GM12865 (cell line): ENCODE measurements at places on chromosomes 6 and 20.

- peak; percentile 32 for DNase-seq
Measured at GRCh38 chr6:137657351-137657911, 163.2 kb upstream of the OLIG3 start.

DNA sequence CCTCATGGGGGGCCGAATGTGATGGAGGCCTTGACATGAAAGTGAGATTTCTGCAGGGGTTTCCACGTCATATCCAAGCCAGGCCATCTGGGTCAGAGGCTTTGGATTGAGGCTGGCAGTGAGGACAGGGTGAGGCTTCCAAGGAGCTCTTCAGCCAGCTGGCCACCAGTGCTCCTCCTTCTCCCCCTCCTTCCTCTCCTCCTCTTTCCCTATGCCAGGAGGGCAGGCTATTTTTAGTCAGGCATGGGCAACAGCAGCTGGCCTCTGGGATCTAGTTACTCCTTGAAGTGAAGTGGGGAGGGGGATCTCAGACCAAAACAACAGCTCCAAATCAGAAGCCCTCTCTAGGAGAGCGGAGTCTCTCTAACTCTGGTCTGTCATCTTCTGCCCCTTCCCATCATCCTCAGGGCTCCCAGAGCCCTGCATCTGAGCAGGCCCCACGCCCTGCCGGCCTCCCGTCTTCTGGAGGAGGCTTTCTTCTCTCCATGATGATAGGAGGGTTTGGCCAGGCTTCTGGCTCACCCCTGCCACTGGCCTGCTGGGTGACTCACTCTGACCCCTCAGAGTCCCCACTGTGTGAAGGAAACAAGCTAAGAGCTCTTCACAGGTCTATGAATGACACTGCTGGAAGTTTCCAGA lies 612 bp downstream of the TNNC2 start:
- no peak for DNase-seq

- no peak for DNase-seq
Measured at GRCh38 chr6:131629651-131630050, 1.6 kb upstream of the MED23 start.

DNA sequence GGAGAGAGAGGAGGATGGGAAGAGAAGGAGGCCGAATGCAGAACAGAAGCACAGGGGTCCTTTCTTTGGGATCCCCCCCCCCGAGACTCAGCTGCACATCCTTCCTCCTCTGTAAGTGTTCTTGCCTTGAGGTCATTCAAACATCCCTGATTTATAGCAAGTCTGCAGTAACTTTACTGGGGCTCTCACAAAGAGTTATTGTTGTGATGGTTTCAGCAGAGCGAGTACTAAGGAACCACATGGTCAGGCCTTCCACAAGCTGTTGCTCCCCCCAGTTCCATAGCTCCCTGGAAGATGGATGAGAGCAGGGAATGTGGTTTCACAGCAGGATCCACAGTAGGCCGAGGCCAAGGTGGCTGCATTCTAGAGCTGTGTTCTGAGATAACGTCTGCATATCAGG lies 351.4 kb upstream of the CDH4 start:
- DNase-seq, result no peak

DNA sequence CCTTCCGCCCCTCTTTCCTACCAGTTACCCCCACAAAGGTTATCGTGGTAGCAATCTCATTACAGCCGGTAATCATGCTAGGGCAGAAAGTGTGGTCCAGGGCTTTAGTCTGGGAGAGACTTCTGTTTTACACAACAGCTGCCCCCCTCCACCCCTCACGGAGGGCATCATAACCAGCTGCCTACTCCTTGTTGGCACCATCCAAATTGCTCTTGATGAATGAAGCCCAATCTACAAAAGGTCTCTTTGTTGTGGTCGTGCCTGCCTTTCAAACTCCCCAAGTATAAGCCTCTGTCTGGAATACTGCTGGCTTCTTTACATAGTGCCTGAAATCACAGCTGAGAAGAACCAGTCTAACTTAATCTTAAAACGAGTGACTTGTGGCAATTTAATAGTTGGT lies 157.9 kb downstream of the INSM1 start:
- DNase-seq, result no peak

DNA sequence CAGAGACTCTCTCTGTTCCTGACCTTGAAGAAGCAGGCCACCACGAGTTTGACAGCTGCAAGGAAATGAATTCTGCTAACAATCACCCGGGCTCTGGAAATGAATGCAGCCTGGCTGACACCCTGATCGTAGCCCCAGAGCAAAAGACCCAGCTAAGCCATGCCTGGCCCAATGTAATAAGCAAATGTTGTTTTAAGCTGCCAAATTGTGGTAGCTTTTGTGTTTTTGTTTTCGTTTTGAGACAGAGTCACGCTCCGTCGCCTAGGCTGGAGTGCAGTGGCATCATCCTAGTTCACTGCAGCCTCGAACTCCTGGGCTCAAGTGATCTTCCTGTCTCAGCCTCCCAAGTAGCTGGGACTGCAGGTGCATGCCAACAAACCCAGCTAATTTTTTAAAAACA lies 3.3 kb upstream of the OXT start:
- peak; percentile 67 for DNase-seq

DNA sequence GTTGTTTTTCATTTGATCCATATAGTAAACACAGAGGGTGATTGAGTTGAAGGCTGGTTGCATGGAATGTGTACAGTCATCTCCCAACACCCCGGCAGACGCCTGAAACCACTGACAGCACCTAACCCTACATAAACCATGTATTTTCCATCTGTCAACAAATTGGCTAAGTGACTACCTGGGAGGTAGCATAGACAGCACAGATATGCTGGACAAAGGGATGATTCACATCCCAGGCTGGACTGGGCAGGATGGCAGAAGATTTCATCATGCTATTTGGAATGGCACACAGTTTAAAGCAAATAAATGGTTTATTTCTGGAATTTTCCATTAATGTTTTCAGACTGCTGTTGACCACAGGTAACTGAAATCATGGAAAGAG lies 4.4 kb upstream of the VIP start:
- no peak for DNase-seq

- DNase-seq, result no peak
Measured at GRCh38 chr6:63677282-63677681, 41.7 kb downstream of the PHF3 start.

GRCh38 chr6:78397499-78397898 lies 469.9 kb upstream of the IRAK1BP1 start:
- no peak for DNase-seq

DNA sequence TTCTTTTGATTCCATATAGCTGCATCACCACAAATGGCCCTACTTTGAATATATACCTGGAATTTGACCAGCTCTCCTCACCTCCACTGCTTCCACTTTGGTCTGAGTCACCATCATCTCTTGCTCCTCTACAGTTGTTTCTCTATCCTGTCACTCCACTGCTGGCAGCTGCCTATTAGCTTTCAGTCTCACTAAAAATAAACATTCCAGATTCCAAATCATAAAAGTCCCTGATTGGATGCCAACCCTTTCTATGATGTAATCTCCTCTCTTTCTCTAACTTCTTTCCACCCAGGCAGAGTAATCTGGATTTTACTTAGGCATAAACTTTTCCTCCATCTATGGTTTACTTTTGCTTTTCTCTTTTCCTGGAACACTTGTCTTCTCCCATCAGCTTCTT lies 49.1 kb downstream of the RFPL4B start:
- DNase-seq, result no peak

GRCh38 chr6:131615275-131615674 lies 12.8 kb downstream of the MED23 start:
- no peak for DNase-seq

GRCh38 chr20:23697947-23698346 lies 9.1 kb upstream of the CST4 start:
- DNase-seq, result peak; percentile 14

DNA sequence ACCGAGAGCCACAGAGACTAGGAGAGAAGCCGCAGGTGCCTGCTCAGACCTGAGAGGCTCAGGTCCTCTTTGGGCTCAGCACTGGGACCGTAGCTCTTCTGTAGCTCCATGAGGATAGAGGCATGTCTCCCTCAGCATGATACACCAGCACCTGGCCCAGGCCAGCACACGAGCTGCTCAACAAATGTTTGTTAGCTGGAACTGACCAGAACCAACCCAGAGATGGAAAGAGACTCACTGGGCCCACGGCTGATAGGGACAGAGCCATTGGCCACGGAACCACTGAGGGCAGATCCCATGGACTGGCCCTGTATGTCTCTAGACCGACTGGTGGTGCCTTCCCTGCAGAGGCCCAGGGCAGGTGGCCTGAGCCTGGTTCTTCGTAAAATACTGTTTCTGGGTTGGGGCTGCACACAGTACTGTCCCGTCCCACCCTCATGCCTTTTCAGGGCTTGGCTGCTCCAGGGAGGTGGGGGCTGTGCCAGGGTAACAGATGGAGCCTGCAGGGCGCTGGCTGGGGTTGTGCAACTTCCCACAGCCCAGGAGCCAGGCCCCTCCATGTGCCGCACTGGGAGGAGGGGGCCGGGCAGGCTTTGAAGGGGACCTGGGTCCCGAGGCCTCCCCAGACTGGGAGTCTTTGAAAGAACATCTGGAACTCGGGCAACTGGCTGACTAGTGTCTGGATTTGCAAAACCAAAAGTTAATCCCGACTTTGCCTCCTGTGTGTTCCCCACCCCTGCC lies 5.2 kb downstream of the C20orf204 start:
- DNase-seq, result no peak

GRCh38 chr6:125001684-125002405 lies 39.6 kb downstream of the RNF217 start:
- DNase-seq, result no peak

GRCh38 chr6:7045331-7045730 lies 62.4 kb upstream of the RREB1 start:
- no peak for DNase-seq

DNA sequence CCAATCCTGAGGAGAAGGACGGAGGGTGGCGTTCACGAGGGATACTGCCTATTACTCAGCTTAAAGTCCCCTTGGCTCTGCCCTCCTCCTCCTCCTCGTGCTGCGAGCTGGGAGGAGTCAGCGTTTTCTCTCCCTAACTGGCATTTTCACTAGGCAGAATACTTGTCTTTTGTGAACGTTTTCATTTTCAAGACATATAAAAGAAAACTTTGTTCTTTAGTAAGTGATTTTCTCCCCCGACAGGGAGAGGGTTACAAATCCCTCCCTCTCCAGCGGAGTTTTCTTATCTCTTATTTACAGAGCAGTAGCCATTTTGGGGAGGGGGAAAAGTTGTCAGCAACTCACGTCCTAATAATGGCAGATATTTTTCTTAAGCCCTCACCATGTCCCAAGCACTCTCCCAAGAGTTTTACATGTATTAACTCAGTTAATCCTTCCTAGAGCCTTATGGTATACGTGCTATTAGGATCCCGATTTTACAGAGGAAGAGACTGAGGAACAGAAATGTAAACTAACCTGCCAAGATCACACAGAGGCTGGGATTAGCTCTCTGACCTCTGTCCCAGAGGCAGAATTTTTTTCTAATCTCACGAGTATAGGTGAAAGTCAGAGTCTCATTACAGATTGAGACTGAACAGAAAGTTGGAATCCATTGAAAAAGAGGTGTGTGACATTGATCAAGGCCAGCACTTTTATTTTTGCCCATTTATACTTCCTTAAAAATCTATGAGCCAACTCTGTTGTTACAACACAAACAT lies 30.0 kb upstream of the ZNF217 start:
- DNase-seq, result peak; percentile 79

DNA sequence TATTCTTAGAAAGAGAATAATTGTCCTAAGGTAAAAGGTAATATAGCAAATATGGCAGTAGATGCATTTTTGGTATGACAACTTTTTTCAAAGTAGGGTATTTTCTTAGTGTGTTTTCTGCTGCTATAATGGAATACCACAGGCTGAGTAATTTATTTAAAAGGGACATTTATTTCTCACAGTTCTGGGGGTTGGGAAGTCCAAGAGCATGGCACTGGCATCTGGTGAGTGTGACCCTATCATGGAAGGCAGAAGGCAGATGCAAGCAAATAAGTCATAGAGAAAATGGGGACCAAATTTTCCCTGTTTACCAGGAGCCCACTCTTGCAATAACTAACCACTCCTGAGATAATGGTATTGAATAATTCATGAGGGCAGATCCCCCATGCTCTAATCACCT lies 922.5 kb upstream of the MAN1A1 start:
- DNase-seq, result no peak

- DNase-seq, result no peak
Measured at GRCh38 chr6:157491571-157492232, 110.7 kb downstream of the ZDHHC14 start.

DNA sequence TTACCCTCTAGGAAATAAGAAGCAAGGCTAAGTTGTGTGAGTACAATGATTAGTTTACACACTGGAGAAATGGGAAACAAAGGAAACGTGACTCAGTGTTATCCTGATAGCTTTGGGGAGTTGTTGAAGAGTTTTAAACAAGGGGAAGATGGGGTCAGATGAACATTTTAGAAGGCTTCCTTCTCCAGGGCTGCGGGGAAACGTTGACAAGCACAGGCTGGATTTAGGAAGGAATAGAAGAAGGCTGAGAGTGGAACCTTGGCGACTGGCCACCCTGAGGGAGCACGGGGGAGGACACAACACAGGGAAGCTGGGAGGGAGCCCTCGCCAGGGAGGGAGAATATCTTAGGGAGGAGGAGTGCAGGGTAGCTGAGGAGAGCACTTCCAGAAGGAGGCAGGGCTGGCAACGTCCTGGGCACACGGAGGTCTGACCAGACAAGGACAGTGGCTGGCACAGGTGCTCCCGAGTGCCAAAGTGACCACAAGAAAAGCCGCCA lies 134.7 kb downstream of the AIG1 start:
- no peak for DNase-seq

DNA sequence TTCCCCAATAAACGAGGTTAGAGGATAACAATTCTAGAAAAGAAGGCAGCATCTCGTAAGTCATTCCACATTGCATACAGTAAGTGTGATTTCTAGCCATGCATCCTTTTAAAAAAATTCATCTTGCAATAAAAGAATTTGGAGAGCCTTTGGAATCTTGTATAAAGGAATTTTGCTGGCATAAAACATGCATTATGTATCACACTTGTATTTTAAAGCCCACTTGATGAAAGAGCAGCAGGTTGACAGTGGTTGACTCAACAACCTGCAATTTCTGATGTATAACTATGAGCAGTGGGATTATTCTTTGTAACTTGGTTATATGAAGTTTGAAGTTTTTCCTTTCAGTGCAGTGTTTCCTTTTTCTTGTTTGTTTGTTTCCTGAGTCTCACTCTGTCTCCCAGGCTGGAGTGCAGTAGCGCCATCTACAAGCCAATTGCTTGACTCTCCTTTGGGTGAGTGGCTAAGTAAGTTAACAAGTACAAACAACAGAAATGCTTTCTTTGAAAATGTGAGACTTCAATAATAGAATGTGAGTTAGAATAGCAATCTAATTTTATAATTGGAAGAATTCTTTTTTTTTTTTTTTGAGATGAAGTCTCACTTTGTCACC lies 39.9 kb downstream of the JARID2 start:
- no peak for DNase-seq
